Coronary artery (tissue), 2 donors: ENCODE measurements at places on chromosomes 13 and 19.
A peak's percentile ranks its signal among the peaks of the same experiment; 100 is the strongest.

- no peak for DNase-seq
Measured at GRCh38 chr13:39272994-39273393, 234.7 kb downstream of the NHLRC3 start.

DNA sequence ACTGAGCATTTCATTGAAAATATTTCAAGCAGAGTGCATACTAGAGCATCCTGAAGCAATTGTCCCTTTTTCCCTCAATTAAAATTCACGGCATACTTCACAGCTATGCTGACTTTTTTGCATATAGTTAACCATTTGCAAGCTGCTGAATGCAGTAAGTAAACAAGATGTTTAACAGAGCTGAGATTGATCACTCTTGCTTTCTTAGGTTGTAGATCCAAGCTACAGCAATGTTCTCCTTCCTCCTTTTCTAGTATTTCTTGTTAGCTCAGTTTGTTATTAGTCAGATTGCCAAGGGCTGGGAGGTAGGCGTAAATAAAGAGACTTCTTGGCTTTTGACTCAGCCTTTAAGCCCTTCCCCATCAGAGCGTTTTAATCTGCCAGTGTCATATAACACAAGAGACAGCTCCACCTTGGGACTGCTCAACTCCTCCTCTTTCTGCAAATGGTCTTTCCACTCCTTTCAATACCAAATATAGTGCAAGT is at the start of gene SLITRK6:
Gene SLITRK6, minus strand, starts transcription at position 323 of the 486 bp plus-strand sequence. CDS start 2,911 bp downstream, outside the sequence.
- DNase-seq, result no peak

GRCh38 chr13:95256091-95256490 is 45.2 kb downstream of the ABCC4 start:
- DNase-seq, result no peak

DNA sequence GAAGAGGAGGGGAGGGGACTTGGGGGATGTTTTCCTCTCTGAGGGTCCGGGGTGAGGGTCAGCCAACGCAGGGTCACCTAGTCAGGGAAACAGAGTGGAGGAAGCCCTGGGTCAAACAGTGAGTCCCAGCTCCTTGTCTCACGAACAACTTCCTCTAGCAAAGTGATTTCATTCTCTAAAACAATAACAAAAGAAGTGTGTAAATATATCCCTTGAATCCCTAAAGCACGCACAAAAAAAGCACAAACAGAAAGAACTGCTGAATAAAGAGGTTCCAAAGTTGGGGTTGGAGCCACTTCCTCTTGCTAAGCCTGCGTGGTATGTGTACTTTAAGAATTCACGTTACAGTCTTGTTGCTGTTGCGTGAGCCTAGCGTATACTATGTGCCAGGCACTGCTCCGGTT is 1.5 kb upstream of the C5AR2 start:
- DNase-seq, result no peak

- DNase-seq, result no peak
Measured at GRCh38 chr13:93183302-93183701, 43.3 kb upstream of the GPC6 start.

- no peak for DNase-seq
Measured at GRCh38 chr13:100349594-100349993, 239.0 kb downstream of the GGACT start.

DNA sequence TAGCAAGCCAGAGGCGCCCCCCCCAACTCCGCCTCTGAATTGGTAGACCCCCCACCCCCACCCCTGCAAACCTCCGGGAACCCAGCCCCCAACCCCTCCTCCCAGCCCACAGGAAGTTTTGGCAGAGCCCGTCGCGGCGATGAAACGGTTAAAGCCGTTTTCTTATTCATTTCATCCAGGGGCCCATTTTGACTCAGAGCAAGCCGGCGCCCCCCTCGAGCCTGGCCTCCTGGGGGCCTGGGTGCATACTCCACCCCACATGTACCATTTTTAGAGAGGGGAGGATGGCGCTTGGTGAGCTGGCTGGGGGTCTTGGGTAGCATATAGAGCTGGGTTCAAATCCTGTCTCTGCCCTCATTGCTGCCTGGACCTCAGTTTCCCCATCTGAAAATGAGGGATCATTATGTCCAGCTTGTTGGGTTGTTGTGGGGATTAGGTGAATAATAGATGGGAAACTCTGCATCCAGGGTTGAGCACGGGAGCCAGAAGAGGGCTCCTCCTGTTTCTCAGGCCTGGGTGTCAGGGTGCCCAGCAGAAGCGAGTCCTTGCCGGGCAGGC is 7.9 kb upstream of the JUNB start:
- DNase-seq, result no peak

GRCh38 chr19:3538965-3539755 is at the start of gene TEKTIP1:
Gene TEKTIP1, plus strand, starts transcription at chr19:3539174. Its CDS starts 4 bp downstream, at chr19:3539178.
- DNase-seq, result no peak

GRCh38 chr19:52694921-52695320 is 39.9 kb downstream of the ZNF611 start:
- no peak for DNase-seq

DNA sequence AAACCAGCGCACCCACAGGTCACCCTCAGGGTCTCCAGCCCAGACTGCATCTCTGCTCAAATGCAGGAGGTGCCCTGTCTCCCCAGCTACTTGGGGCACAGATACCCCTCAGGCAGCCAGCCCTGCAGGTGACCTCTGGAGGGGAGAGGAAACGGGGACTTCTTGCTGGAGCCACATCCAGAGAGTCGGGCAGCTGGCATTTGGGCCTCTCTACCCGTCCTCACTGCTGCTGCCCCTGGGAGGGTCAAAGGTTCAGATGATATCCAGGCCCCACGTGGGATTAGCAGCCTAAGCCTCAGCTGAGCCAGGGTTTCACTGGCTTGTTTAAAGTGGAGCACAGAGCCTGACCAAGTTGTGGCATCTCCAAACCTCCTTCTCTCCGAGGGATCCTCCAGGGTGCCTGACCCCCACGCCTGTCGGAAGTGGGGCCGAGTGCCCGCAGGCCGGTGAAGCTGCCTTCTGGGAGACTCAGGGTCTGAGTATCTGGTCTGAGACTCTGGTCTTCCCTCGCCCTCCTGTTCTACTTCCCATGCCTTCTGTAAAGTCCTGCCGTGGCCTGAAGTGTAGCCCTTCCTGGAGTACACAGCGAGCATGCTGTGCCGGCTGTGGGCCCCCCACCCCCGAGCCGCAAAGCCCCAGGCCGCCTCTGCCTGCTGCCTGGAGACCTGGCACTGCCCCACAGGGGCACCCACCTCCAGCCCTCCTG is 2.1 kb downstream of the RASA3 start:
- no peak for DNase-seq

DNA sequence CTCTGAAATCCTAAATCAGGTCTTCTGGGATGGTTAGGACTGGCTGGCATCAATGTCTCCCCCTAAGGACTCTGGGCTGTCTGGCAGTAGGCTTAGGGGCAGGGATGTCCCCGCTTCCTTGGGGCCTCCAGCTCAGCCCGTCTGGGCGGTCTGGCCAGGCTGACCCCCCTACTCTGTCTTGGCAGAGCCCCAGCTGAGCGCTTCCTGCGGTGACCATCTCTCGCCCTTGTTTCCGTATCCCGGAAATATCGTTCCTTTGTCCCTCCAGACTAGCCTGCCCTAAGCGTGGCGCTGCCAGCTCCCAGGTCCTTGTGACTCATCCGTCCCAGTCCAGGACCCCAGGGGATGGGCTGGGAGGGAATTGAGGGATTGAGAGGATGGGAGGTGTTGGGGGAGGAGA is 11.3 kb downstream of the GTPBP3 start:
- no peak for DNase-seq

DNA sequence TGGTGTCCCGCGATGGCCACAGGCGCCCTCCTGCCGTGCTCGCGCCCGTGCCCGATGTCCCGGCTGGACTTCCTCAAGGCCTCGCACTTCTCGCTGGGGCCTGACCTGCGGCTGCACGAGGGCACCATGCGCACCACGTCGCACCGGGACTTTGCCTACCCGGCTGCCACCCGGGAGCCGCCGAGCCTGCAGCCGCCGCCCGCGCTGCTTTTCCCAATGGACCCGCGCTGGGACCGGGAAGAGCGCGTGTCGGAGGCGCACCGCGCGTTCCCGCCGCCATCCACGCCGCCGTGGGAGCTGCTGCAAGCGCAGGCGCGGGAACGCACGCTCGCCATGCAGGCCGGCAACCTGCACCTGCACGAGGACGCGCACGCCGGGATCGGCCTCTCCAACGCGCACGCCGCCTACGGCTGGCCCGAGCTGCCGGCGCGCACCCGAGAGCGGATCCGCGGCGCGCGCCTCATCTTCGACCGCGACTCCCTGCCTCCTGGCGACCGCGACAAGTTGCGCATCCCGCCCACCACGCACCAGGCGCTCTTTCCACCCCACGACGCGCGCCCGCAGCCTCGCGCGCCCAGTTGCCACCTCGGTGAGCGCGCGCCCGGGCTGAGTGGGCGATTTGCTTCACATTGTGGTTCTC is 12.1 kb upstream of the PEX11G start:
- DNase-seq, result no peak

DNA sequence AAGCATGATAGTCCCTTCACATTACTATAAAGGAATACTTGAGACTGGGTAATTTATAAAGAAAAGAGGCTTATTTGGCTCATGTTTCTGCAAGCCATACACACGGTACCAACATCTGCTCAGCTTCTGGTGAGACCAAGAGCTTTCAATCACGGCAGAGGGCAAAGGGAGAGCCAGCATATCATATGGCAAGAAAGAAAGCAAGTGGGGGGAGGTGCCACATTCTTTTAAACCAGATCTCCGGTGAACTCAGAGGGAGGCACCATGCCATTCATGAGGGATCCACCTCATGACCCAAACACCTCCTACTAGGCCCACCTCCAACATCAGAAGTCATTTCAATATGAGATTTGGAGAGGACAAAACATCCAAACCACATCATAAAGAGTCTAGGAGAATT is 20.3 kb downstream of the XPO4 start:
- no peak for DNase-seq

GRCh38 chr13:19252381-19252780 is 70.8 kb upstream of the TUBA3C start:
- DNase-seq, result no peak

DNA sequence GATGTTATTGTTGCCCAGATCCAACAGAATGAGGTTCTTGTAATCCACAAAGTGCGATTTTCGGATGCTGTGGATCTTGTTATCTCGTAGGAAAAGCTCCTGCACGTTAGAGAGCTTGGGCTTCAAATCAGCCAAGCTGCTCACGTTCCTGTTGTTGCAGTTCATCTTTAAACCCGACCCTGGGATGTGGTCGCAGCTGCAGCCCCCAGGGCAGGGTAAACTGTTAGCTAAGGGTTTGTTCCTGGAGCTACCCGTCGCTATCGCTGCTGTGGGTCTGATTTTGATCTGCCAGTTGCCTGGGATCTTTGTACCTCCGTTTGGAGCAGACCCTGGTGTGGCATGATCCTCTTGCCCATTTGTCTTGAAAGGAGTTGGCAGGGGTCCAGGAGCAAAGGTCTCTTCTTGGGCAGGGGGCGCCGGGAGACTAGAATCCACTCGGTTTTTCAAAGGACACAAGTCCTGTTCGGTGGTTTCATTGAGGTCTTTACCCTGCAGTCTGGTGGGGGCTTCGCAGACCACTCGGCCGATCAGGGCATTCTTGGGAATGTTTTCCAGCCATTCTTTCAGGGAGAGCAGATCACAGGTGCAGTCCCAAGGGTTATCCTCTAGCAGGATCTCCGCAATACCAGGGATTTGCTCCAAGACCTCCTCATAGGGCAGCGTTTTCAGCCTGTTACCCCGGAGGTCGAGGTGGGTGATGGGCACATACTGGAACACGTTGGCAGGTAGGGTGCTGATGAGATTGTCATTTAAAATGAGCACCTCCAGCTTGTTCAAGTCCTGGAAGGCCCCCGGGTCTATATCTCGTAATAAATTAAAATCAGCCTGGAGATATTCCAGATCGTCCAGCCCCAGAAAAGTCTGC is 1.8 kb downstream of the SLITRK1 start:
- no peak for DNase-seq

DNA sequence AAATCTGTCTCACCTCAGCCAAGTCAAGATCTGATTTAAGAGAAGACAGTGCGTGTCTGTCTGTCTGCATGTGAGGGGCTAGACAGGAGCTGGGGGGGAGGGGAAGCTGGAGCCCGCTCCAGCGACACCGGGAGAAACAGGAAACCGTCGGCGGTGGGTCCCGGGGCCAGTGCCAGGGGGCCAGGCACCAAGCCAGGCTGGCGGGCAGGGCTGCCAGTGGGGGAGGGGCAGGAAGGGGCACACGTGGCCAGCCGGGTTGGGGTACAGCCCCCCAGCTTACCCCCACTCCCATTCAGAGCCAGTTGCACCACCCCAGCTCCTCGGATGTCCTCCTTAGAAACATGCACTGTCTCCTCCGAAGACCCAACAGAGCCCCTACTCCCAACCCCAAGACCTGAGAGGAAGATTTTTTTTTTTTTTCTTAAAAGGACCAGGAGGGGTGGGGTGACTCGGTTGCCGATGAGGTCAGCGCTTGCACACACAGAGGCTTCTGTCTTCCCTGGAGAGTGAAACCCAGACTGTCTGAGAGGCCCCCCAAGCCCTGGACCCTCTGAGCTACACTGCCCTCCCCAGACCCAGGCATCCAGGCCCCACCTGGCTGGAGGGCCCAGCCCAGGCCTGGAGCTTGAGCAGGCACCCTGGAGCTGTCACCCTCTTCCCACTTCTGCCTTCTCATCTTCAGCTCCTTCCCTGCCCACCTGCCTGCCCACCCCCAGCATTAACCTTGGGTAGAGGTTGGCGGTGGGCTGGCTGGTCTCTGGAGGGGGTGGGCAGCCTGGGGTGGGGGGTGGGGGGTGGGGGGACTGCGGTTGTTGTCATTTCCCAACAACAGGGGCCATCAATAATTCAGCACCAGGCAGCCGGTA is 4.0 kb downstream of the ERF start:
- DNase-seq, result peak; percentile 76

GRCh38 chr13:40666933-40667621 is 636 bp upstream of the FOXO1 start:
- peak; percentile 82 for DNase-seq

DNA sequence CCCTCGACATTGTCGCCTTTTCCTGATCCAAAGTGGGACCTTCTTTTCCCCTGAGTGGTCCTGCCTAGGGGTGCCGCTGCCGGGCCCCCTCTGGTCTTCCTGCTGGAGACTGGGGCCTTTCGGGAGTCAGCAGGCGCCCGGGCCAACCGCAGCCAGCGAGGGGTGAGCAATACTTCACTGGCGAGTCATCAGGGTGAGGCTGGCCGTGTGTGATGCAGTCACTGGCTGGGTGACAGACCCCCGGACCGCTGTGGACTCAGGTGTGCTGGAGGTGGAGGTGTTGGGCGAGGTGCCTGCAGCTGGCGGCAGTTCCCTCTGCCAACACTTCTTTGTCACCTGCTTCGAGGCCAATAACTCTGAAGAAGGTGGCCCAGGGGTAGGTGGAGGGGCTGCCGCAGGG is 1.5 kb upstream of the CGB5 start:
- DNase-seq, result no peak

DNA sequence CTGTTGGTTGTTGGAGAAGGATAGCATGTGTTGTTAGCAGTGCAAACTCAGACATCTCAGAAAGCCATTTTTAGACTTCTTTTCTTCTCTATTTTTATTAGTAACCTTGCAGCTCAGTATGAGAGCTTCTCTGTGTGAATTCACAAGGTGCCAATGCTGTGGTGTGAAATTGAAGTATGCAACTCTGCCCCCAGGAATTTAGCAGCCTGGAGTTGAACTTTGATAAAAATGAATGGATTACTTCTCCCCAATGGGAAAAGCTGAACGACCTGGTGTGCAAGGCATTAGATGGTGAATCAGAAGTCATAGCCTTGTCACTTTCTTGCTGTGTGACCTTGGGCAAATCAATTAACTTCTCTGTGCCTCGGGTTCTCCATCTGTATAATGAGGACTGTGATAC is 512.3 kb upstream of the PCDH9 start:
- no peak for DNase-seq
